ENCODE measurements at places on chromosomes 1 and 21.

GRCh38 chr21:36377391-36377842 lies 7.8 kb upstream of the CHAF1B start:
- DNase-seq: no peak

DNA sequence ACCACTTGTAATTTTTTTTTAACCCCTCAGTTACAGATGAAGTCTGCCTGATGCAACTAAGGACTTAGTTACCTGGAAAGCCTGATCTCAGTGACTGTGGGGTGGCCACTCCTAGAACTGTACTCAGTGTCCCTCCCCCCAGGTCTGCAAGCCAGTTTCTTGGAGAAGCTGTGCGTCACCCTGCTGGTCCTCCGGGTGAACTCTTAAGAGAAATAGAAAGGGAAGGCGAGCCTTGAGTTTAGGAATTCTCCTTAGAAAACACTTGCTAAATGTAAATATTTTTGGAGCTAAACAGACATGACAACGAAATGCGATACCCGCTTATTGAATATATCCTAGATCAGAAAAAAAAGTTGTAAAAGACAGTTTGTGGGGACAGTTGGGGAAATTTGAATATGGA lies 730 bp downstream of the SLC16A4 start:
- DNase-seq: peak; percentile 30

- no peak for DNase-seq
Observed at GRCh38 chr1:91894036-91894761, 8.2 kb upstream of the TGFBR3 start.

GRCh38 chr21:45957981-45958600 lies 23.5 kb upstream of the COL6A1 start:
- DNase-seq: no peak

GRCh38 chr1:28088168-28088961 lies at the start of gene EYA3:
Gene EYA3, minus strand, starts transcription at chr1:28088610. Its CDS starts 30,584 bp downstream, at chr1:28058026.
- peak; percentile 99 for DNase-seq

DNA sequence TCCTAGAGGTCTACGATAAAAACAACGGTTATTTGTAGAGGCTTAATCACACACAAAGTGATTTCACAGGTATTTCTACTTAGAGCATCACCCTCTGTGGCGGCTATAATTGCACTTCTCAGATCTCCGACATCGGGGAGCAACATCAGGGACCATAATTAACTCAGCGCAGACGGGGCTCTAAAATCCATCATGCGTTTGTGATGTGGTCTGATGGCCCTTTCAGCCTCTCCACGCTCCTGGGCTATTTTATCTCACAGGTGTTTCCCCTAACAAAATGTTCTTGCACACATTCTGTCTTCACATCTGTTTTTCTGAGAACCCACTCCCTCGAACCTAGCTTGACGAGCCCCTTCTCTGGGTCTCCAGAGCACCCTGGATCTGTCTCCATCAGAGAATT lies 146.3 kb upstream of the DUSP10 start:
- no peak for DNase-seq

GRCh38 chr1:173860065-173860464 lies 7.7 kb downstream of the GAS5 start:
- DNase-seq: no peak

- DNase-seq: no peak
Observed at GRCh38 chr1:214389734-214390133, 108.8 kb downstream of the SMYD2 start.

DNA sequence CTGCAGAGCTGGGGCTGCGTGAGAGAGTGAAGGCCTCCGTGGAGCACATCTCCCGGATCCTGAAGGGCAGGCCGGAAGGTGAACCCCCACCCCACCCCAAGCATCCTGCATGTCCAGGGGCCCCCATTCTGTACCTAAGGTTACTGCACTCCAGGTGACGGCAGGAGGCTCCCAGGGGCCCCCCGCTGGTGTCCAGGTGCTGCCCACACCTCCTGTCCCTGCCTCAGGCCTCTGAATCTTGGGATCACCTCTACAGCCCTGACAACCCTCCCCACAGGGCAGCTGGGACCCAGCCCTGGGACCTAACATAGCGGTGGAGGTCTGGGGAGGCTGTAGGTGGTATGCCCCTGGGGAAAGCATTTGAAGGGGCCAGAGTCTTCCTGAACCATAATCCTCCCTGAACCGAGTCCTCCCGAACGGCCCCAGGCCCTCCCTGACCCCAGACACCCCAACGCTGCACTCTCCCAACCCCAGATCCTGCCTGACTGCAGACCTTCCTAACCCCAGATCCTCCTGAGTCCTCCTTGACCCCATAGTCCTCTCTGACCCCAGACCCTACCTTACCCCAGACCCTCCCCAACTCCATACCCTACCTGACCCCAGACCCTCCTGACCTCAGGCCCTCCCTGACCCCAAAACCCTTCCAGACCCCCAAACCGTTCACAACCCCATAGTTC lies 33.5 kb downstream of the TRIM11 start:
- no peak for DNase-seq

DNA sequence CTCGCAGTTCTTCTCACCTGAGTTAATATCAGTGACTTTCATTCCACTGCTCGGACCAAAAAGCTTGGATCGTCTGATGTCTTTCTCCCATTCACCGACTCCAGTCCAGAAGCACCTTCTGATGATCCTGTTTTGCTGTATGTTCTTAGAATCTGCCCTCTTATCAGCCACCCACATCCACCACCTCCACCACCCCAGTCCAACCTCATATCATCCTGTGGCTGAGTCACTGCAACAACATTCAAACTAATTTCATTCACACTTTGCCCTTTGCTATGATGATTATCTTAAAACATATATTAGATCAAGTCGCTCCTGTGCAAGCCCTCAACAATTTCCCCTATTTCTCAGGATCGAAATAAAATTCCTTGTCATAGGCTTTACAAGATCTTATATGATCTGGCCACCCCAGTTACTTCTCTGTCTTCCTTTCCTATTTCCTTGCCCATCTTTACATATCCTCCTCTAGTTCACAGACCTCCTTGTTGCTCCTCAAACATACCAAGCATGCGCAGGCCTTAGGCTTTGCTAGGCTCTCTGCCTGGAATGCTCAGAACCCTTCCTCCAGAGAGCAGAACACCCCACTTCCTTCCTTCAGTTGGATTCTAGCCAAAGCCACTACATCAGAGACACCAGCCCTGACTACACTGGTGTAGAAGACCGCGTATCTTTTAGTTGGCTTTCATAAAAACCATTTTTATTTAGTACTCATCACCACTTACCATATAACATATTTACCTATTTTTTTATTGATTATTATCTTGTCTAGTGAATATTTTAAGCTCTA lies 335.7 kb upstream of the GREM2 start:
- no peak for DNase-seq

- no peak for DNase-seq
Observed at GRCh38 chr1:160625321-160625720, 21.5 kb downstream of the SLAMF1 start.

- DNase-seq: no peak
Observed at GRCh38 chr1:106747791-106748190, 308.7 kb upstream of the PRMT6 start.

DNA sequence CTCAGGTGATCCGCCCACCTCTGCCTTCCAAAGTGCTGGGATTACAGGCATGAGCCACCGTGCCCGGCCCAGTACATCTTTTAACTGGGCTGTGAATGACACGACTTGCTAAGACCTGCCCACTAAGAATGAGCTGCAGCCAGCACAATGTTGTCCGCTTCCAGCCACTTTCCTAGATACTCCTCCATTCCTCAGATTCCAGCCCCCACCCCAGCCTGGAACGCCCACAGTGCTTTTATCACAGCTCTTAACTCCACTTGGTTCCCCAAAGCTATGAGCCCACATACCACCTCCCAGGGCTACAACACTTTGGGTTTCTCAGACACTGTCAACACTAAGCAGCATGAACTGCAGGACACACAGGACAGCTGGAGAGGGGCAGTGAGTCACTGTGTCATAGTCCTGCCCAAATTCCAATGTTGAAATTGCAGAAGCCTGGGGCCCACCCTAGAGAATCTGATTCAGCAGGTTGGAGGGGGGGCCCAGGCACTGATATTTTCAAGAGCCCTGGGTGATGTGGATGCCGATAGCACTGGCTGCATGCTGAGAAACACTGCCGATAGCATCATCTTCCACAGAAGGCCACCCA lies 58.0 kb downstream of the ACBD3 start:
- no peak for DNase-seq

DNA sequence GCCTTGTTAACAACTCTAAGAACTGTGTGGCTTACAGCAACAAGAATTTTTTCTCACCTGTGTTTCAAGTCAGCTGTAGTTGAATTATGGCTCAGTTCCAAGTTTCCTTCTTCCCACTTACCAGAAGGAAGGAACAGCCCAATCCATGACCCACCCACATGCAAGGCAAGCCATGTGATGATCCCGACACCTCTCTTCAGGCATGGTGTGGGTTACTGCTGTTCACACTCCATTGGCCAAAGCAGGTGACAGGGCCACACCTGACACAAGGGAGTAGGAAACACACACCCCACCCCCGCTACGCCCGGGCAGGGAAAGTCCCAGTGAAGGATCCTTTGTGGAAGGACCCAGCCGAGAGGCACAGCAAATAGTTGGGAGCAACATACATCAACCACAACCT lies 36.3 kb downstream of the KCNJ15 start:
- peak; percentile 38 for DNase-seq

DNA sequence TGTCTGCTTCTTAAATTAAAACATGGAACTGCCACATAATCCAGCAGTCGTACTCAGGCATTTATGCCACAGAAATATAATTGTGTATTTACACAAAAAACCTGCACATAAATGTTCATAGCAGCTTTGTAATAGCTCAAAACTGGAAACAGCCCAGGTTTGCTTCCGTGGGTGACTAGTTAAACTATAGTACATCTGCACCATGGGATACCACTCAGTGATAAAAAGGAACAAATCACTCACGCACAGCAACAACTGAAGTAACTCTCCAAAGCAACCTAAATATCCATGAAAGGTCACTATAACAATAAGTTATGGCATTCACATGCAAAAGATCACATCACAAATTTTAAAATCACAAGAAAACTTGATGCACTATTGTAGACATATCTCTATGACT lies 64.4 kb downstream of the KCNT2 start:
- no peak for DNase-seq

DNA sequence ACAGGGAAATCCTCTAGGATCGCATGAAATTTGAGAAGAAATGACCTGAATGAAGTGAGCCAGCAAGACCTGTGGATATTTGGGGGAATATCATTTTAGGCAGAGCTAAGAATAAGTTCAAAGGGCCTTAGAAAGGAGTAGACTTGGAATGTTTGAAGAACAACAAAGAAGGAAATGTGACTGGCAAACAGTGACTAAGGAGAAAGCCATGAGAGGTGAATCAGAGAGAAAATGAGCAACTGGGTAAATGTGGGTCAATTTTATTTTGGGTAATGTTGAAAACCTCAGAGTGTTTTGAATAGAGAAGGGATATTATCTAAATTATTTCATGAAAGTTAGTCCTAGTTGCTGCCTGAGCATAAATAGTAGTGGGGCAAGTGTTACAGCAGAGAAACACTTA lies 672.8 kb downstream of the LMO4 start:
- DNase-seq: no peak

- no peak for DNase-seq
Observed at GRCh38 chr1:108892356-108893140, 15.8 kb downstream of the GPSM2 start.

DNA sequence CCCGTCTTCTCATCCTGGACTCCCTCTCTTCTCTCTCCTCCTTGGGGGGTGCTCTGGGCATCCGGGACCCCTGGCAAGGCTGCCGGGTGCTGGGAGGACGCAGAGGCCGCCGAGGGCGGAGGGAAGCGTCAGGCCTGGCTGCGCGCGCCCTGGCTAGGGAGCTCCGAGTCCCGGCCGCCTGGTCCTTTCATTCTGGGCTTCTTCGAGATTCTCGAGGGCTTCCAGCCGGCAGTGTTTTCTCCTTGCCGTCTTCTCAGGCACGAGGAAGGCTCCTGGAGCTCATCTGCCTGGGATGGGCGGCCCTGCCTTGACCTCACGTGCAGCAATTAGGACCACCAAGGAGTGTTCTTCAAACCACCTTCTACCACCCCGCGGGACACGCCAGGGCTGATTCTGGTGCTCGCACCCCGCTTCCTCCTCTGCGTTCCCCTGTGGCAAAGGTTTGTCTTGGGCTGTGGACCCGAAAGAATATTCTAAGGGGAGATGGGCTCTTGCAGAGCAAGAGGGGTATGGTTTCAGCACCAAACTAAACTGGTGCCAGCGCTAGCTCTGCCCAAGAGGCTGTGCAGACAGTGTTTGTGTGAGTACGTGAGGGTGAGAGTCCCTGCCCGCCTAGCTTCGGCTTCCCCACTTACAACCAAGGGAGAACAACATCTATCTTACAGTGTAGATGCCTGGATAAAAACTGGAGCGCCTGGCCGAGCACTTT lies 36.5 kb downstream of the PIK3CD start:
- DNase-seq: peak; percentile 25

- DNase-seq: no peak
Observed at GRCh38 chr1:51168936-51169335, 66.9 kb downstream of the C1orf185 start.

DNA sequence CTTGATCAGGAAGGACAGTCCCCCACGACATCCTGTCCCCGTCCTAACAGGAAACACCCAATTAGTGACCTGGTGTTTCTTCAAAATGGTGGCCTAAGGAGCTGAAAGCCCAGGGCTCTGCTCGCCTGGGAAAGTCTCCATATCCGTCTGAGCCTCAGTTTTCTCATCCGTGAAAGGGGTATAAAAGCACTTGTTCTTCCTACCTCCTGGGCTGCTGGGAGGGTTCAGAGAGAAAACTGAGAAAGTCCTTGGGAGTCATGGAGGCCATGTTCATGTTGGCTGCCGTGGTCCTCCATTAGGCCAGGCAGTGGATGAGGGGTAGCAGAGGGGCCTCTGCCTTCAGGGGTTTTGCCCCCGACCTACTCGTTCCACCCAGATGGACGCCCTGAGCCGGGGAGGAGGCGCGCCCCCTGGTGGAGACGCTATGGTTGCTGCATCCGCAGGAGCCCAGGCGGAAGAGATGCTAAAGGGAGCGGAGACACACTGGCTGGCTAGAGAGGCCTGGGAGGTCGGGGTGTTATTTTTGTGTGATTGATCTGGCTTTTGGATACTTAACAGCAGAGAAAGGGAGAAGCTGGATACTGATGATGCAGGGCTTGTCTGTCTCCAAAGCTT lies 113.5 kb downstream of the PRDM2 start:
- DNase-seq: no peak

- peak; percentile 63 for DNase-seq
Observed at GRCh38 chr1:19878637-19878985, 3.6 kb upstream of the OTUD3 start.

GRCh38 chr1:66532798-66533783 lies 862 bp upstream of the SGIP1 start:
- DNase-seq: no peak

GRCh38 chr1:56469640-56470371 lies 109.6 kb downstream of the PLPP3 start:
- DNase-seq: no peak

DNA sequence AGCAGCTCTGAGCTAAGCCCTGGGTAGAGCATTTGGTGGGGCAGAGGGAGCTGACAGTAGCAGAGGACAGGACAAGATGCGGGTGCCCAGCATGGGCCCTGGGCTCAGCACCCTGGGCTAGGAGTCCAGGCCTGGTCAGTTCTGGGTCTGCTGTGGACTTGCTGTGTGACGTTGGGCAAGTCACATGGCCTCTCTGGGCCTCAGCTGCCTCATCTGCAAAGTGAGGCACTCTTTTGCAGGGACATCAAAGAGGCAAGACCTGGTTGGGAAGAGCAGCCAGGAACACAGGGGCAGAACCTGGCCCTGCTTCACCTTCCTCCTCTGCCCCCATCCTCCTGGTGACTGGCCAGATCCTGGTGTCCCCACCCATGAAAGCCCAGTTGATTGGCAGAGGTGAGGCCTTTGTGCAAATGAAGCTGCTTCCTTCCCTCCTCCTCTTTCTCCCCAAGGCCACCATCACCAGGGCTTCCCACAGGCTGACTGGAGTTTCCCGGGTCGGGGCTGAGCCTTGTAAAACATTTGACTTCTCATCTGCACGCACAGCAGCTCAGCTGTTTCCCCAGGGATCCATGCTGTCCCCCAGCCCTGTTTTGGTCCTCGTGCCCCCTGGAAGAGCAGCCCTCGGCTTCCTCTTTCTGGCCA lies 350.5 kb downstream of the MATN1 start:
- no peak for DNase-seq

Measured in colonic mucosa (tissue), 4 donors.